ENCODE measurements at places on chromosomes 1 and 21.

DNA sequence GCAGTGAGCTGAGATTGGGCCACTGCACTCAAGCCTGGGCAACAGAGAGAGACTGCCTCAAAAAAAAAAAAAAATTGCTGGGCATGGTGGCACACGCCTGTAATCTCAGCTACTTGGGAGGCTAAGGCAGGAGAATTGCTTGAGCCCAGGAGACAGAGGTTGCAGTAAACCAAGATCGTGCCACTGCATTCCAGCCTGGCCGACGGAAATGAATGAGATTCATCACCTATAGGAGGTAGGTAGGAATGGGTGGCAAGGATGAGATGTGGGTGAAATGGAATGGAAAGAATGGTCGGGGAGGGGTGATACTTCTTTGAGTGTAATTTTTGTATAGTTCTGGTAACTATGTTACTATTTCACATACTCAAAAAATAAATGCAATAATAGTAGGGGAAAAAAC, 15.4 kb downstream of the CTXND2 start:
- DNase-seq: no peak

DNA sequence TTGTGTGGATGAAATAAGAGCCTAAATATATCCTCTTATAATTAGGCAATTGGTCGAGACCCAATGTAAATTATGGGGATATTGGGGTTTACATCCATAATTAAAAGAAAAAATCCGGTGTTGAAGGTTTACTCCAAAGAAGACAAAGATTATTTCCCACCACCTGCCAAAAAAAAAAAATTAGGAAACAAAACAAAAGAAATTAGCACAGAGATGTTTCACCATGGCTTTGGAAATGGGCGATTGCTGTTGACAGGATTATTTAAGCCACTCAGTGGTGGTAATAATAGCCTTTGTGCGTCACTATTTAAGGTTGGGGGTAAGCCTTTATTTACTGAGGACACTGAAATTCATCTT, 585 bp upstream of the GLRX2 start:
- DNase-seq: no peak

DNA sequence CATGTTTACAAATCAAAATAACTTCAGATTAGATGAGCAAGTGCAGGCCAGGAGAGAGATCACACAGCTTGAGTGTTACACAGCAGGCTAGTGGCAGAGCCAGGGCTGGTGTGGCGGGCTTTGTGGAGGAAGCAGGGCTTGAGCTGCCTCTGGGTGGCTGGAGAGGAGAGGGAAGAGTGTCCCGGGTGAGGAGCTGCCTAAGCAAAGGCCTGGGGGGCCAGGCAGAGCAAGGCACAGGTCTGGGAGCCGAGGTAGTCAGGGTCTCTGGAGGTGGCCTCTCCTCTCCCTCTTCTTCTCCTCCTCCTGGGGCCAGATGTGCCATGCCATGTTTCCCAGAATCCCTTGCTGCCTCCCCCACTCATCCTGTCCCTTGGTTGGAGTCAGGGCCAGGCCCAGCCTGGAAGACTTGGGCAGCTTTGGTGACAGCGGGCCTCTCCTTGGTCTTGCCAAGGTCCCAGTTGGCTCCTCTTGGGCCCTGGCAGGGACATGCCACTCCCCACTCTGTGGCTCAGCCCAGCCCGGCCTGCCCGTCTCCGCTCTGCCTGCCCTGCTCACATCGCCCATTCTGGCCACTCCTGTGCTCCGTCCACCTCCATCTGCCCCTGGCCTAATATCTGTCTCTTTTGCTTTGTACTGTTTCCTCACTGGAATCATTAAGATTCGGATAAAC, 70.3 kb downstream of the PTPRU start:
- no peak for DNase-seq

DNA sequence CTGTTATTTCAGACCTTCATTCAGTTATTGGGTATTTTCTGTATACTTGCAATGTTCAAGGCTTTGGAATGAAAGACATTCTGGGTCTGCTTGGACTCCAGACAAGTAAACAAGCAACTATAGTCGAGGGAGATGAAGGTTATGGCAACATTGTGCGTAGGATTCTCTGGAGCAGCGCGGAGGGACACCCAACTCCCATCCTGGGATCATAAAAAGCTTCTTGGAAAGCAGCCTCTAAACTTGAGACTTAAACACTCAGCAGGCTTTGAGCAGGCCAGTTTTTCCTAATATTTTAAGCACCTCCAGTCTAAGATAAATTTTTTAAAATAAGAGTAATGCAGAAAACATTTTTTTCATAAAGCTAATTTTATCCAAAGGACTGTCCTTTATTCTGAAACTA, 7.6 kb upstream of the LYST start:
- DNase-seq: no peak

GRCh38 chr1:208172423-208173145, 71.6 kb downstream of the PLXNA2 start:
- no peak for DNase-seq

DNA sequence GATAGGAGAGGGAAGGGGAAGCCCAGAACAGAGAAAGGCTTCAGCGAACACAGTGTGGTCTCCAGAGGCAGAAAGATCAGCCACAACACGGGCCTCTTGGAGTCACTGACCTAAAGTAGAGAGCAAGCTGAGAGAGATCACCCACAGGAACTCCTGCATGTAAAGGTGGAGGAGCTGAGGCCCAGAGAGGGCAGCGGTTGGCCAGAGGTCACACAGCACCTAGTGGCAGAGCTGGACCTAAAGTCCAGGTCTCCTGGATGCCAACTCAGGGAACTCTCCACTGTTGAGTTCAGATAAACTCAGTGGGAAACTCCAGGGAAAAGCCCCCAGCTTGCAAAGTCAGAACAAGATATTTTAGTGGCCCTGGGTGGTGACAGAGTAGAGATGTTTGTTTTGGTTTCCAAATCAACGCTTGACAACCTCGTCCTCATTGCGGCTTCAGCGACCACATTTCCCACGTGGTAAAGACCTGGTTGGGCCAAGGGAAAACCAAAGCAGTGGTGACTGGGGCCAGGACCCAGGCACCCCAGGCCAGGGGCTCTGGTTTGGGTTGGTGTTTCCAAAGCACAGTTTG, 4.6 kb downstream of the IFFO2 start:
- DNase-seq: peak; percentile 60

DNA sequence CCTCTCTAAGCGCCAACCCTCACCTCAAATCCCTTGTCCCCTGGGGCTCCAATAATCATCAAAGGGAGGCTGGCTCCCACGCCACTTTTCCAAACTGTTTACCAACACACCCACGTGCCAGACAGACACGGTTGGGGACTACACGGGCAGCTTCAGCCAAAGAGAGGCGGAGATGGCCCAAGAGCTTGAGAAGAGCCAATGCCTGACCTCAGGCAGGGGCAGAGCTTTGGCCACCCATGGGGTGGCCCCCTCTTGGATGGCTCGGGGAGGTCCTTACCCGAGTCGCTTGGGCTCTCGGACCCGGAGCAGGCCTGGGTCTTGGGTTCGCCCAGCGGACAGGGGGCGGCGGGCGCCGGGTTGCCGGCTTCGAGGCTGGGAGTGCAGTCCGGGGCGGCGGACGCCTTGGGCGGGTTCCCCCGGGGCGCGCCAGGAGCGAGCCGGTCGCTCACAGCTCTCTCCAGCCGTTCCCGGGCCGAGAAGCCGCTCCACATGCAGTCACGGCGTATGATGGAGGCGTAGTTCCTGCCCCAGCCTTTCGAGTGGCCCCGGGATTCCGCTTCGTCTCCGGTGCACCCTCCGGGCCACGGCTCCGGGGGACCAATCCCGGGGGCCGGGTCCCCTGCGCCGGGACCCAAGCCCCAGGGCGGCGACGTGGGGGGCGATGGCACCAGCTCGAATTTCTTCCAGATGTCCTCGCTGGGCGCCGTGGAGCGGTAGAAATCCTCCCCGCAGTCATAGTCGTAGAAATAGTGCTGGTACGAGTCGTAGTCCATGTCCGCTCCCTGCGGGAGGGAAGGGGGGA, 854 bp downstream of the MYCL start:
- DNase-seq: peak; percentile 31

GRCh38 chr21:15872236-15872635, 142.5 kb downstream of the USP25 start:
- no peak for DNase-seq

- no peak for DNase-seq
Observed at GRCh38 chr1:43882763-43883162, 50.8 kb upstream of the ARTN start.

DNA sequence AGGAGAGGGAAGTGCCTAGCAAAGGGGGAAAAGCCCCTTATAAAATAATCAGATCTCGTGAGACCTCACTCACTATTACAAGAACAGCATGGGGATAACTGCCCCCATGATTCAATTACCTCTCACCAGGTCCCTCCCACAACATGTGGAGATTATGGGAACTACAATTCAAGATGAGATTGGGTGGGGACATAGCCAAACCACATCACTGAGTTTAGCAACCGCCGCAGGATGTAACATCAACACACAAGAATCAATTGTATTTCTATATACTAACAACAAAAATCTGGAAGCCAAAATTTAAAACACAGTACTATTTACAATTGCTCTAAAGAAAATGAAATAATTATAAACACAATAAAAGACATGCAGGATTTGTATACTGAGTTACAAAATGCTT, 21.9 kb downstream of the DIRAS3 start:
- no peak for DNase-seq

- DNase-seq: no peak
Observed at GRCh38 chr1:172230526-172230925, 190.0 kb upstream of the C1orf105 start.

GRCh38 chr1:163758977-163759670, 437.4 kb downstream of the NUF2 start:
- DNase-seq: no peak

DNA sequence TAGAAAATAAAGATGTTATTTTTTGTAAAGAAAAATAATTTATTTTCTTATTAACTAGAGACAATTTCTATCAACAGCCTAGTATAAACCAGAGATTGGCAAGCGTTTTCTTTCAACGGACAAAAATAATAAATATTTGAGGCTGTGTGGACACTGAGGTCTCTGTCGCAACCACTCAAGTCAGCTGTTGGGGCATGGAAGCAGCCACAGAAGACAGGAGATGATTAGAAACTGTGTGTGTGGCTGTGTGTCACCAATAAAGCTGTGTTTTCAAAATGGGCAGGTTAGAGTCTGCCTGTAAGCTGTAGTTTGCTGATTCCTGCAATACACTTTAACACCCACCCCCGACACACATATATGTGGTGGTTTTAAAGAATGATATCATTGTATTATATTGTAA, 200.6 kb upstream of the HMCN1 start:
- DNase-seq: no peak

- DNase-seq: no peak
Observed at GRCh38 chr1:213719462-213719861, 268.3 kb upstream of the PROX1 start.

- no peak for DNase-seq
Observed at GRCh38 chr1:28745653-28746173, 9.0 kb downstream of the YTHDF2 start.

DNA sequence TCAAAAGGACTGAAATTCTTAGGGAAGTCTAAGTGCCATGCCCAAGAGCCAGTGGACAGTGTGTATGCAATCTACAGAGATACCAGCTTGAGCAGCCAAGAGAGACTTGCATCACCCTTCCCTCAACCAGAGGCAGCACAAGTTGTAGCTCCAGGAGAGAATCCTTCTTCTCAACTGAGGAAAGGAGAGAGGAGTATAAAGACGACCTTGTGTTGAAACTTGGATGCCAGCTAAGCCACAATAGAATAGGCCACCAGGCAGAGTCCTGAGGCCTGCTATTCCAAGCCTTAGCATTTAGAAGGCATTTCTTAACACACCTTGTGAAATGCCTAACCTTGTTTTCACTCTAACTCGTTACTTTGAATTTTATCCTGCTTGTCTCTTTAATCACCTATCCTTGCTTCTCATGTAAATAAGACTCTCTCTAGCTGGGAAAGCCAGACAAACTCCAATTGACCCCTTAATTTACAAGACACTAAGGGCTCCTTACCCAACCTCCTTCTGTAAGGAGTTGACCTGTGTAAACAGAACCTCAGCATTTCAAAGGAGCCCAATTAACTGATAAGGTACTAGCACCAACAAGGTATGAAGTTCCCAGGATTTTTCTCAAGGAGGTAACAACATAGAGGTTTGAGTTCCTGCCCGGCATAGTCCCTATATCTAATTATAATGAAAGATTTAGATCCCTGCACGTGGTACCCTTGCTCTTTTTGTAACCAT, 738.8 kb downstream of the AMY1C start:
- DNase-seq: no peak

DNA sequence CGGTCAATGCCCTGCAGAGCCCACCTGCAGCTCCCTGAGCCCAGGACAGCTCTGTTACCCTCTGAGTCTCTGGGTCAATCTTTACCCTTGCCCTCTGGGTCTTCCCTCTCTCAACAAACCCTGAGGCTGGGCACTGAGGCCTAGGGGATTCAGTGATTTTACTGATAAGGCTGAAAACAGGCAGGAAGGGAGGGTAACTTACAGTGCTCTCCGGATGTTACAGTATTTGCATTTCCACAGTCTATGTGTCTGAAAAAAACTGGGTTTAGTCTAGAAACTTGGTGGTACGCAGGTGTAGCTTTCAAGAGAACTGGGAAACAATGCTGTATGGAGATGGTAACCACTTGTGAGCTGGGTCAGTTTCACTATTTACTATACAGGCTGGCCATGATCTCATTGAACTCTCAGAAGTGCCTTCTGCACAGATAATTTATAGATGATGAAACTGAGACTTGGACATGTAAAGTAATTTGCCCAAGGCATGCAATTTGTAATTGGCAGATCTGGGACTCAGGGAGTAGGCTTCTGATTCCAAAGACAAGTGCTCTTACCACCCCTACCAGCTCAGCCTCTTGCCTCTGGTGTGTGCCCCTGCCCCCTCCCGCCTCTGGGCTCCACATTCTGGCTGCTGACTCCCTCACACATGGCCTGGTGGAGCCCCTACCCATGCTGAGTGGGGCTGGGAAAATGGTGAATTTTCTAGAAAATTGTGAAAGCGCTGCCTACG, 48.8 kb downstream of the TENT5C start:
- DNase-seq: peak; percentile 49

GRCh38 chr1:55916907-55917306, 662.5 kb downstream of the PLPP3 start:
- no peak for DNase-seq

GRCh38 chr1:81937791-81938450, 137.2 kb downstream of the ADGRL2 start:
- DNase-seq: no peak

- DNase-seq: no peak
Observed at GRCh38 chr1:2523191-2523890, 3.1 kb downstream of the PANK4 start.

DNA sequence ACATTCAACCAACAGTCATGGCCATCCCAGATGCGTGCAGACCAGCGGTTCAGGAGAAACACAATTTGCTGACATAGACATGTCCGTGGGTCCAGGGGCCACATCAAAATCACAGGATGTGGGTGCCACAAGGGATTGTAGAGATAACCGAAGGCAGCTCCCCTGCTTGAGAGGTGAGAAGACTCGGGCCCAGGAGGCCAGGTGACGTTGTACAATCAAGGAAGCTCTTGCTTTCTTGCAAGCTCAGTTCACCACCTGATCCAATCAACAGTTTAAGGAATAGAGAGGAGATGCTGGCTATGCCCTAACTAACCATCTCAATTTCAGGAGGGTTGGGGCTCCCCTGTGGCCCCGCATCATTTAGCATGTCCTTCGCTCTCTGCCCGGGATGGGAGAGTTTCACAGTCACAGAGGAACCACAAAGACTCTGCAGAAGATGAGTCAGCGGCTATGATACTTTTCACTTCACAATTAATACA, 19.5 kb downstream of the UBASH3A start:
- no peak for DNase-seq

GRCh38 chr1:96292141-96292540, 429.4 kb upstream of the PTBP2 start:
- no peak for DNase-seq
